CD4-positive, alpha-beta T cell (primary cell): ENCODE measurements at places on chromosomes 2 and 18.

GRCh38 chr2:108345951-108346350, 31.8 kb upstream of the SULT1C4 start:
- H3K4me1 ChIP-seq: no peaks in the 10 kb centered on the region
- DNase-seq: no peak
- no peak overlapping the region for H3K4me3 ChIP-seq
- H3K27me3 ChIP-seq: peaks cover 8% of the 10 kb centered on the region
- H3K36me3 ChIP-seq: no peaks in the 10 kb centered on the region

DNA sequence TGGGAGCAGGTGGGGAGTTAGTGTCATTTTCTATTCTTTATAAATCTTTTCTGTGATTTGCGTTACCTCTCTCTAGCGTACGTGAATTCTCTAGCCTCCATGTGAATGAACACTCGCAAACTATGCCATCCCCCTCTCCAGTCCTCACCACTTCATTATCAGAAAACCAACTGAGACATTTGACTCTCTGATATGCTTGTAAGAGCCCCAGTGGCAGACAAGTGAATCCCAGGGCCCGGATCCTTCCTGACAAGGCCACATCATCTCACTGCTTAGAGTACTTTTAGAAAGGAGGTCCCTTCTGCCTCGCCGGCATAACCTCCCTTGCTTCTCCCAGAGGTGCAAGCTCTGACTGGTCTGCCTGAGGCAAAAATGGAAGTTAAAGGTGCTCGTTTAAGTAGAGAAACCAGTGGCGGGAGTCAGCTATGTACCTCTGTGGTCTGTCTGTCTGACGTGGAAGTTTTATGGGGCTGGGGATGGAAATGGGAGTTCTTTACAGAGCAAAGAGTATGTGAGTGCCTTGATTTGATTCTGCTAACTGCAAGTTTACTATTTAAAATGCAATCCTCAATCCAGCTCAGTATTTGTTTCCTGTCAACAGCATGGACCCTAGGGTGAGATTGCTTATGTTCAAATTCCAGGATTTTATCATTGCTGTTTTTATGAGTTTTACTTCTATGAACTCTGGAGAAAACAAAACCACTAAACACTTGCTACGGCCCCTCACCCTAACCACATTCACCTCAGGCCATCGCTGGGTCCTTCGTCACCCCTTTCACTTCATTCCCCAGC, 114.9 kb upstream of the MSTN start:
- H3K4me1 ChIP-seq: peaks cover 12% of the 10 kb centered on the region
- peaks cover 17% of the 10 kb centered on the region for H3K27me3 ChIP-seq
- no peak for DNase-seq
- H3K4me3 ChIP-seq: no peak overlapping the region
- H3K27ac ChIP-seq: no peak overlapping the region

DNA sequence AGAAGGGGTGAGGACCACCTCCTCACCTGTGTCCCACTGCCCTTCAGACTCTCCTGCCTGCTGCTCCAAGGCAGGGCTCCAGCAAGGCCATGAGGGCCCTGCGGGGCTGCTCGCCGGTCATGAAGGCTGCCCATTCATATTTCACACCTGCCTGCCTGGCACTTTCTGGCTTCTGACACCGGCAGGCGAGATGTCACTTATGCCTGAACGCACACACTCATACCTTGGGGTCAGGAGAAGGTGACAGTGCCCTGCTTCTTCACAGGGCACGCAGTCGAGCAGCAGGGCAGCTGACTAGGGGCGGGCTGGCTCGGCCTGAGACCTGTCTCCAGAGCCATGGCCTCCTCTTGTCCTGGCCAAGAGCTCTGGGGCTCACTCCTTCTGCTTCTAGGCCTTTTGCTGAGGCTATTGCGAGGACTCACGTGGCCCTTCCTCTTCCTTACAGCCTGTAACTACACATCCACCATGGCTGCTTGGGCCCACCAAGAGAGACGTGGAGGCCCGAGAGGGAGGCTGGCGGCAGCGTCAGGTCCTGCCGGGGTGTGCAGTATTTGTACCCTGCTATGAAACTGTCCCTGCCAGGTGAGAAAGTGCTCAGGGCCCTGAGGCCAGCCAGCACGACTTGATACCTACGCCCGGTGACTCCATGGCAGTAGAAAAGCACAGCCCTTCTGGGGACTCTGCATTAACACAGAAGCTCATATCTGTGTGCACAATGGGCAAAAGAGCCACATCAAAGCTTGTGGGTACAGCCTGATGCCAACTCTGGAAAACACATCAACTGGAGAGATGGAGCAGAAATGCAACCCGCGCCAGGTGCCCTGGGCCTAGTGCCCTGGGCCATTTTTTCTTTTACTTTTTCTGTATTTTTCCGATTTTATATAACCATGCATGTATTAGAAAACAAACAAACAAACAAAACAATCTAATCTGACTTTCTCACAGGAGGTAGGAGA, 30.6 kb downstream of the HS6ST1 start:
- peaks cover 4% of the 10 kb centered on the region for H3K36me3 ChIP-seq
- H3K4me1 ChIP-seq: no peaks in the 10 kb centered on the region
- DNase-seq: no peak
- no peak overlapping the region for H3K27ac ChIP-seq
- no peak overlapping the region for H3K4me3 ChIP-seq

DNA sequence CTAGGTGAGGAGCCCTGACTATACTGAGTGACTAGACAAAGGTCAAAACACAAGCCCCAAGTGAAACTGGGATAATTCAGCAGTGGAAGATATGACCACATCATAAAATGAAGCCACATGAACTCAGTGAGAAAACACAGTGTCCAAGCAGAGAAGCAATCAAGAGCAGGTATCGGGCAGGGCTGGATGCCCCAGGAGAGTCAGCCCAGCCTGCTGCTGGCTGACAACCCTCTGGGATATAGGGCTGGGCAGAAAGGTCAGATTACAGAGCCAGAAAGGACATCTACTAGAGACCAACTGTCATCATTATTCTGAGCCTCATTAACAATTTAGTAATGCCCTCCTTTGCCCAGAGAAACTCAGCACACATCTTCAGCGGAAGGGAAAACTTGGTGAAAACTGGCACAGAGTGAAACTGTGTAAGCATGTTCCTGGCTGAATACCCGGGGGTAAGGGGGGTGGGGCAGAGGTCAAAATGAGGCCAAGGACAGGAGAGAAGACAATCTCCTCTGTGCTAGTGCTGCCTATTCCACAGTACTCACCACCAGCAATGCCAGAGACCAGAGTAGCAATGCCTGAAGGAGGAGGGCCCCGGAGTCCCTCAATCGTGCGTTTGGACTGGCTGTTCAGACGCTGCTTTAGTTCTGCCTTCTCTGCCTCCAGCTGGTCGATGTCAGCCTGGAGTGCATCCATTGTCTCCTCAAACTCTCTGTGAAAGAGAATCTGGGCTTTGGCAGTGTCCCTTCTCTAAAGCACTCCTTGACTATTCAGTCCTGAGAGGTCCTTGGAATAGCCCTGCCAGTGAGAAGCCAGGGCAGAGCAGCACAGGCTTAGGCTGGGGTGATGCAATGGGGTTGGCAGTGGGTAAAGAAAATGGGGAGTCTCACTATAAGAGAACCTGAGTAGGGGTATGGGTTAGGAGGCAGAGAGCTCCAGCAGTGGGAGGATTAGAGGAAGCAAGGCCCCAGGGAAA, 15.3 kb downstream of the DCTN1 start:
- H3K27ac ChIP-seq: no peak overlapping the region
- no peak overlapping the region for H3K4me3 ChIP-seq
- DNase-seq: no peak
- H3K27me3 ChIP-seq: no peaks in the 10 kb centered on the region
- H3K36me3 ChIP-seq: peaks cover 96% of the 10 kb centered on the region

DNA sequence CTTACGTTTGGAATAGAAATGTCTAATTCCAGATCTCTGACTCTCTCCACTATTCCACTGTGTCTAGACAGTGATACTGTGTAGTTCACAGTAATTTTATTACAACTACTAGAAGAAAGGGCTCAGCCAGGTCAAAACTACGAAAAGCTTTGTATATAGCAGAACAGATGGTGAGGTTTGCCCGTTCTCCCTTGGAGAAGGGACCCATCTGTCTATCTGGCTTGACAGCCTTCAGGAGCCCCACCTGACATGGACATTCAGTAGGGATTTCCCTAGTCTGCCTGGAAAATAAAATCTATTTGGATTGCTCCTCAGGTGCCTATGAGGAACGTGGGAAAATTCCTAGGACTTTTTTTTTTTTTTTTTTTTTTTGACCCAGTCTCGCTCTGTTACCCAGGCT, 435.4 kb downstream of the NRXN1 start:
- H3K27ac ChIP-seq: no peak overlapping the region
- H3K4me3 ChIP-seq: no peak overlapping the region
- no peaks in the 10 kb centered on the region for H3K4me1 ChIP-seq

DNA sequence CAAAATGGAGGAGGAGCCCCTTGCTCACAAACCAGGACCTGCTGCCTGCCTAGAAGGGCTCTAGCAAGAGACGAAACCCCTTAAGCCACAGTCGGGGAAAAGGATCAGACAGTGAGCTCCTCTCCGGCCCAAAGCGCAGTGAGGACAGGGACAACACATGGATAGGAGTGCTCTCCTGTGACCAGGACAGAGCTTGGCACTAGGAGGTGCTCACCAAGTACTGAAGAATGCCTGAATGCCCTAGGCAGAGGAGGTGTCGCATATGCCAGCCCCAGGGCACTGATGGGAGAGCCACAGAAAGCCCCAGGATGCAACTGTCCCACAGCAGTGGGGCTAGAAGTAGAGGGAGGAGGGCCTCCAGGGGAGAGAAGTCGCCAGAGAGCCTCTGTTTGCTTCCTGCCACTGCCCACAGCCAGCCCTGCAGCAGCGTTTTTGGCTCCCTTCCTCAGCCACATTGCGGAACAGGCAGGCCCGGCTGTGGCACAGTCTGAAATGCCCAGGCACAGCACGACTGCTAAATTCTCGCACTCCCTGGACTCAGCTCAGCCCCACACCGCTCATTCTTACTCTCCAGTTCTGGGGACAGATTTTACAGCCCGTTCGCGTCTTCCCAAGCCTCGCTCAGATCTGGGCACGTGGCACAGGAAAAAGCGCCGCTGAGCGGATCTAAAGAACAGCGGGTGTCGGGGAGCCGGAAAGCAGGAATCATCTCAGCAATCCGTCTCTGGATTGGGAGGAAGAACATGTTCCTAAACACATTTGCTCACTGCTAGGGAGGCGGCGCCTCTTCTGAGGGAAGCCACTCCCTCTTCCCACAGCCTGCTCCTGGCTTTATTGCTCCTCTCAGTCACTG, 98.7 kb upstream of the POU3F3 start:
- DNase-seq: no peak
- H3K27me3 ChIP-seq: no peaks in the 10 kb centered on the region
- no peak overlapping the region for H3K27ac ChIP-seq

DNA sequence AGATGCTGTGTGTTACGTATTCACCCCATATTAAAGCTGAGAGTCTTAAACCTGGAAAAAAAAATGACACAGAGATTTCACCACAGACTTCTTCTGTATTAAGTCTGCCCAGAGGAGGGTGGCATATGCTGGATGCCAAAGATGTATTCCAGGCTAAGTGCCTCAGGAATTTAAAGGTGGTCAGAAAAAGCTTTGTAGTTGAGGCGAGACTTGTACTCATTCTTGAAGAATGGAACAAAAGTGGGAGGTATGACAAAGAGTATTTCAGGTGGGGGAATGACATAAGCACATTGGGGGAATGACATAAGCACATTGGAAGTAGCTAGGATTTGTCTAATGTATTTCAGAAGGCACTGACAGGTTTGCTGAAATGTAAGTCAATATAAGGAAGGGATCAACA, 98.6 kb downstream of the BABAM2 start:
- no peak overlapping the region for H3K4me3 ChIP-seq
- no peaks in the 10 kb centered on the region for H3K27me3 ChIP-seq
- no peaks in the 10 kb centered on the region for H3K36me3 ChIP-seq
- no peak overlapping the region for H3K27ac ChIP-seq
- no peak for DNase-seq

DNA sequence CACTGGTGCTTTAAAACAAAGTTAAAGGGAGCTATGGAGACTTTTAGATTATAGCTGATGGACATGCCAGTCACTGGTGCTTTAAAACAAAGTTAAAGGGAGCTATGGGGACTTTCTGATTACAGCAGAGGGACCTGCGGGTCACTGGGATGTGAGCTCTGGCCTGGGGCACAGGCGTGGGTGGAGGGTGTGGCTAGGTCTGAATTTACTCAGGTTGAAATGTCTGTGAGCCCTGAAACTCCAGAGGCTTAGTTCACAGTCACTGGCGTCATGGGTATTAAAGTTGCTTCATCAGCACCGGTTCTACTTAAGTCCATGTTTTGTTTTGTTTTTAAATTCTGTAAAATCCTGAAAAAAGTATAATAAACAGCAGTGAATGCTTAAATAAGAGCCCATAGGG, 49.0 kb upstream of the TMEM18 start:
- no peaks in the 10 kb centered on the region for H3K4me1 ChIP-seq
- no peak for DNase-seq
- H3K4me3 ChIP-seq: no peak overlapping the region
- H3K27me3 ChIP-seq: no peaks in the 10 kb centered on the region
- H3K36me3 ChIP-seq: no peaks in the 10 kb centered on the region
- H3K27ac ChIP-seq: no peak overlapping the region

DNA sequence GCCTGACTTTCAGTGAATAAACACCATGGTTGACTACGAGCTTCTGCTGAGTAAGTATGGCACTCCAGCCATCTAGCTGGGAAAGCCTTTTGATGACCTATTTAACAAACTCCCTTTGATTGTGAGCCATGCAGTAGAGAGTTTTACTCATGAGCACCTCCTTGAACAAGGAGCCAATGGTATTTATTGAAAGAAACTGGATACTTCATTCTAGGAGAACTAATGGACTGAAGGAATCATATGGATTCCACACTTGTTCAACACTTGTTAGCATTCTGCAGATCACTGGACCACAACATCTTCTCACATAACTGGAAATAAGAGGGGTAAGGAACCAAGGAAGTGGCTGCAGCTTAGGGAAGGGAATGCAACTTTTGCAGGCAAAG, 320.9 kb upstream of the ETAA1 start:
- no peak overlapping the region for H3K27ac ChIP-seq
- no peaks in the 10 kb centered on the region for H3K4me1 ChIP-seq
- H3K4me3 ChIP-seq: no peak overlapping the region
- DNase-seq: no peak
- H3K27me3 ChIP-seq: no peaks in the 10 kb centered on the region

DNA sequence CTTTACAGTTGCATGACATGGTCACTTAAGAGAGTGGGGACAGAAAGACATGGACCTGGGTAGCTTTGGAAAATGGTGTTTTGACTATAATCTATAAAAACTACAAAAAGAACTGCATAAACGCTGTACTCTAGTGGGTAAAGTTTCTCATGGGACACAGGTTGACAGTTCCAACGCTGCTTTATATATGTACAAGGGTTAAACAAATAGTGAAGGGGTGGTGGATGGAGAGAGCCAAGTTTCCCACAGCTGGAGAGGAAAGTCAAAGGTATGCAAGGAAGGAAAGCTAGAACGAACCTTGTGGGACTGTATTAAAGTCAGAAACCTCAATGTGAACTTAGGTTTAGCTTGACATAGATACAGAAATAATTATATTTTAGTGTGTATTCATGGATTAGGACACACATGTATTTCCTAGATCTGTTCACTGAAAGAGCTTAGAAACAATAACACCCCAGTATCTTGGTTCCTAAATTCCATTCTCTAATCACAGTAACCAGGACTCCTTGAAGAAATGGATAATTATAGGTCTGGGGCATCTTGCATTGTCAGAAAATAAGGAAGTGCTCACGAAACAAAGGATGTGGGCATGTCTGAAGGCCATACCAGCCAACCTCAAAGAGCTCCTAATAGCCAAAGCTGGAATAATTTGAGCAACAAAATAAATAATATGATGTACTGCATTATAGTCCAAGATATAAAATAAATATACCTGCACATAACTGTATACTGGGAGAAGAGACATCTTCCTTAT, 28.8 kb downstream of the TANC1 start:
- H3K36me3 ChIP-seq: no peaks in the 10 kb centered on the region
- H3K27ac ChIP-seq: no peak overlapping the region
- no peaks in the 10 kb centered on the region for H3K27me3 ChIP-seq
- no peak overlapping the region for H3K4me3 ChIP-seq
- no peak for DNase-seq
